Body of pancreas (tissue), 4 donors: ENCODE measurements at places on chromosomes 2 and 18.
A peak's percentile ranks its signal among the peaks of the same experiment; 100 is the strongest.

GRCh38 chr18:49862656-49863385 is 49.5 kb upstream of the ACAA2 start:
- no peak for DNase-seq

DNA sequence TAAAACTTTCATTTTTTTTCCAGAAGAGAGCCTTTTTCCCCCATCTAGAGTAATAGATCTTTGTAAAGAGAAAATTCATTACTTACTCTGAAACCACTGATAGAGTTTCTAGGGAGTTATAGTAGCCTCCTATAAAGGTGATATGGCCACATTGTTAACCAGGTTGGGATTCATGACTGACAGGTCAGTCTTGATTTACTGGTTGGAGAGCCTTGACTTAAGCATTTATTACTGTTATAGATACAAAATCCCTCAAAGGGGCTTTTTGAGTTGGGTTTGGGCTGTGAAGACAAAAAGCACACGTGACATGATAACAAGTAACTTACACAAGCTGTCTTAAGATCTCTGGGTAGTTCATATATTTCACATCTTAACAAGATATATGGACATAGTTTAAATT is 141.0 kb downstream of the GREB1L start:
- DNase-seq: no peak

DNA sequence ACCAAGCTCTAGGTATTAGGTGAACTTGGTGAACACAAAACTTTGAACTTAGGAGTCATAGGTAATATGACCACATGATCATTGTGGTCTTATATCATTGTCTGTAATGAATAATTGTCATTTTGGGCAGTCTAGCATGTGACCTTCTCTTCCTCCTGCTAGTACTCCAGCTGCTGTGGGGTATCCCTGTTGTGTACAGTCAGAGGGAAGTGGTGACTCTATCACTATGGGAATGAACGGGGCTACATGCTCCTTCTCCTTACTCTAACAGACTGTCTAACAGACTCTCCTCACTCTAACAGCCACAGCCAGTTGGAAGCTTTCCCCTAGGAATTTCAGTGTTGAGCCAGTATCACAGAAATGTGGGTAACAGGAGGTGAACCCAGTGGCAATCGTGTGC is 68.2 kb upstream of the NEDD4L start:
- DNase-seq: no peak

GRCh38 chr2:11750422-11750821 is 4.0 kb downstream of the LPIN1 start:
- DNase-seq: no peak

GRCh38 chr2:198307093-198307492 is 502.7 kb downstream of the PLCL1 start:
- DNase-seq: no peak

- DNase-seq: no peak
Observed at GRCh38 chr18:47545613-47546012, 294.2 kb upstream of the SKOR2 start.

DNA sequence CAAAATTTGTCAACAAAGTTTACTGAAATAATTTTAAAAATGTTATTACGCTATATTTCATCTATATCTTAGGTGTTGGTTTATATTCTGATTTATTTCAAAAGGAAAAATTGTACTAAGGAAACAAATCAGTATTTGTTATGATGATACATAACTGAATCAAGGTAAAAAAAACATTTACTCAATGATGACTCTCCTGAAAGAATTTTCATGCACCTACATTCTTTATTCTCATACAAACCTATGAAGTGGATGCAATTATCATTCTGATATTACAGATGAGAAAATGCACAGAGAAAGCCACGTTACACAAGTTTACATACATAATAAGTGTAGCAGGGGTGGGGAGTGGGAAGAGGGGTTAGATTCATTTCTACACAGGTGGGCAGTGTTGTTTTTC is 422.4 kb downstream of the DSEL start:
- DNase-seq: no peak

DNA sequence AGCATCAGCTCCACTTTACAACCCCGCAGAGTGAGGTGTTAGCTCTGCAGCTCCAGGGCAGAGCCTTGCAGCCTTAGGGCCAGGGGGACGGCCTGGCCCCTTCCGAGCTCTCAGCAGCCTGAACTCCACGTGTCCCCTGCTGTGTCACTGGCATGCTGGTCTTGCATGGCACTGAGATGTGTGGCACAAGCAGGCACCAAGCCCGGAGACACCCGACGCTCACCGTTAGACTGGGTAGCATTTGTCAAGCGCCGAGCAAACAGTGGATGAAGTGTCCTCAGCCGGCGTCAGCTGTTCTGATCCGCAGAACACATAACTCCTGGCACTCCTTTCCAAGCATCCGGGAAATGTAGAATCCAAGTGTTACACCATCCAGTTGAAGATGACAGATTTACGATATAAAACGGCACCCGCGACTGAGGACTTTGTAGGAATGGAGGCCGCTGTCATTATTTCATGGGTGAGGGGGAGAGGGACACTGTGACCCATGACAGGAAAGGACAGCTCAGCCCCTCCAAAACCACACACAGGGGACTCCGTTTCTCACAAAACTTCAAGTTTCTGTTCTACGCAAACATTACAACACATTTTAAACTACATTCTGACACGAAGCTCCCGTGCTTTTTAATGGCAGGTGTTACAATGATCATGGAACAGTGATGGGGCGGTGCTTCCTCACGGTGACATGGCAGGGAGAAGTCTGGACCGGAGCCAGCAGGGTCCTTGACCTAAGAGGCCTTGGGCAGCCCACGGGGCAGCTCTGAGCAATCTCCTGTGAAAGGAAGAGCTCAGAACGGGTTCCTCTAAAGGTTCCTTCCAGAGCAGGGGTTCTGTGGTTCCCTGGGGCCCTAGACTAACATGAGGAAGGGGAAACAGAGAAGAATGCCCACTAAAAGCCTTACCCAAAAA is 89.4 kb downstream of the HDAC4 start:
- peak; percentile 64 for DNase-seq

DNA sequence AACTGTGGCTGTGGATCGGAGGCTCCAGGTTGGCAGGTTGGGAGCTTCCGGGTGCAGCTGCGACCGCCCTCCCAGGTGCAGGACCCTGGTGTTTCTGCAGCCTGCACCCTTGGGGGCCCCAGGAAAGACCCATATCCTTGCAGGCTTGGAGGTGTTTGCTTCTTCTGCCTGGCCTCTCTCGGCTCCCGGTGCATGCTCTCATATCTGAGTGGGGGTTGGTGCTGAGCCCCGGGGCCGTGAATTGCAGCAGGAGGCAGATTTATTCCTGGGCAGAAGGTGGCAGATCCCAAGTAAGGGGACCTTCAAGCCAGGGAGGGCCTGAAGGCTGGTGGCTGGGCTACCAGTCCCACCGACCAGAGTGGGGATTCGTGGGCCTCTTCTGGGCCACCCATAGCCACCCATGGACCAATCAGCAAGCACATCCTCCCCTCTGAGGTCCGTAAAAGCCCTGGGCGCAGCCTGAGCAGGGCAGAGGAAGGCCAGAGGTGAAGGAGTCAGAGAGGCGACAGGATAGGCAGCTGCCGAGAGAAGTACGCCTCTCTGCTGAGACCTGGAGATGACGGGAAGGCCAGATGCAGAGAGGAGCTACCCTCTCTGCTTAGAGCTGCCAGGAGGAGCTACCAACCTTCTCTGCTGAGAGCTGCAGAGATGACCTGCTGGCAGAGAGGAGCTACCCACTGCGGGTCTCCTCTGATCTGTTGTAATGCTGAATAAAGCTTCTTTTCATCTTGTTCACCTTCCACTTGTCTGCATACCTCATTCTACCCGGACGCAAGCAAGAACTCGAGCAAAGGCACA is 1279.0 kb upstream of the LRRTM1 start:
- DNase-seq: no peak

- DNase-seq: peak; percentile 60
Observed at GRCh38 chr2:286774-287392, 1.0 kb downstream of the ALKAL2 start.

- DNase-seq: no peak
Observed at GRCh38 chr2:215439404-215439803, 3.5 kb upstream of the FN1 start.

DNA sequence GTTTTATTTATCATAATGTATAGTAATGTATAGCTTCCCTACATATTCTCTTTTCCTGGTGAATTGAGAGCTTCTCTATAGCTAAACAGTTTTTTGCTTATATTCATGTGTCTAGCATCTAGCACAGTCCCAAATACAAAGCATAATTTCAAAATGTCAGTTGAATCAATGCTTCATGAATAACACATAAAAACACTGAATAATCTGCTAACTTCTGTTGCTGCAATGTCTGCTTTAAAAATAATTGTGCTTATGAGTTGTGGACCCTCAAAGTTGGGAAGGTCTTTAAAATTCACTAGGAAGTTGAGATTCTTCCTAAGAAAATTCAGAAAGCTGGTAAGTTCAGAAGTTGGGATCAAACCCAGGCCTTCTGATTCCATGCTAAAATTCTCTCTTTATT is 600.9 kb upstream of the FAM98A start:
- no peak for DNase-seq

DNA sequence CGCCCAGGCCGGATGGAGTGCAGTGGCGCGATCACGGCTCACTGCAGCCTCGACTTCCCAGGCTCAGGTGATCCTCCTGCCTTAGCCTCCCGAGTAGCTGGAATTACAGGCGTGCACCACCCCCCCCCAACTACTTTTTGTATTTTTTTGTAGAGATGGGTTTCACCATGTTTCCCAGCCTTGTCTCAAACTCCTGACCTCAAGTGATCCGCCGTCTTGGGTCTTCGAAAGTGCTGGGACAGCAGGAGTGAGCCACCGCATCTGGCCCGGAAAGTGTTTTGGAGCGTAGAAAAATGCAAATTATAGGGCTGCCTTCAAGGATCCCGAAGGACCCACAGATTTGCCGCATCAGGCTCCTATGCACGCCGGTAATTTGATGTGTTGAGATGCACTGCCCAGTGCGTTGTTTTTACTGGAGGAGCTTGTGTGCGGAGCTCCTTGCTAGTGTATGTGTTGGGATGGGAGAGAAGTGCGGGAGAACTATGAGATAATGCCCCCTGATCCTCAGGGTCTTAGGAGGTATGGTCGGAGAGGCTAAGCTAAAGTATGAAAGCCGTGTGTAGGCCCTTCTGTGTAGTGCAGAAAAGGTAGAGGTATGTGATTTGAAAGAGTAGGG is 1.2 kb upstream of the CLASP1 start:
- DNase-seq: no peak

- no peak for DNase-seq
Observed at GRCh38 chr18:50992351-50992762, 24.5 kb downstream of the ELAC1 start.

DNA sequence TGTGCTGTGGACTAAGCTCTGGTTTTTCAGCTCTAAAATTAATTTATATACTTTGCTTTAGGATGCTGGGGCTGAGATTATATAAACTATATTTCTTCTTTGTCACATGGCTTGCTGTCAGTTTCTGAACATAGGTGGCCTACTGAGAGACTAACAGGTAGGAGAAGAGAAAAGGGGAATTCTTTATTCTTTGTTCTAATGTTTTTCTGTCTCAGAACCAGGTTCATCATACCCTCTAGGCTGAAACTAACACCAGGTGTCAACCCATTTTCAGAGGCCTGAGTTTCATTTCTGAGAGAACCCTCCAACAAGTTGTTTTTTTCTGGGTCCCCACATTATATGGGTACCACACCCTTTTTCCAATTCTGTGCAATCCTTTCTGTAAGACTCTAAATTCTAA is 843.6 kb downstream of the TRIB2 start:
- no peak for DNase-seq

GRCh38 chr18:34117319-34117718 is 107.4 kb downstream of the NOL4 start:
- no peak for DNase-seq

GRCh38 chr2:60957643-60958042 is 59.9 kb upstream of the PEX13 start:
- peak; percentile 58 for DNase-seq

- no peak for DNase-seq
Observed at GRCh38 chr2:202102425-202103000, 29.5 kb downstream of the KIAA2012 start.

DNA sequence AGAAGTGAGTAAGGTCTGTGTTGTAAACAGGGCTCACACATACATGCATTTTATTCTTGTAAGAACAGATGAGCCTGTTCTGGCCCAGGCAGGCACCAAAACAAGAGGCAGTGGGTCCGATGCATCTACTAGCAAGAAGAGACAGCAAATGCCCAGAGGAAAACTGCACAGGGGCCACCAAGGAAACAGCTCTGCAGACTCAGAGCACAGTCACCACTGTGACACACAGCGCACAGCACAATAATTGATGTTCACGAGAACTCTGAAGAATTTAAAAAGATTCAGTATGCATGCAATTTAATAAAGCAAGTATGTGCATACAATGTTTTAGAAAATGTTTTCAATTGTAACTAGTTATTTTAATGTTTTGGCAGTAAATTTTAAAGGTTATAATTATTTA is 24.8 kb downstream of the LONRF2 start:
- DNase-seq: no peak

DNA sequence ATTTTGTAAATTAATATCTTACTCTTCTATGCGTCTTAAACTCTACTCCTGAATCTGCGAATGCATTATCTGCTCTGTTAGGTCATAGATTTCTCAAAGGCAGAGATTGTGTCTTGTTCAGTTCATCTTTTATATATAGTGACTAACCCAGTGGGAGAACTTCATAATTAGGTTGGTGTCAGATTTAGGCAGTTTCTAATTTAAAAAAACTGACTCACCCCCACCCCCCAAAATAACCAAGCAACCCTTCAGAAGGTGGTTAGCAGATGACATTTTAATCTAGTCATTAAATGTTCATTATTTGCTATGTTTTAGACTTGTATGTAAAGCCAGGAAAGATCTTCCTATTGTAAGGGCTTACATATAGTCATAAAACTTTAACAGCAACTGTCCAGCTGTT is 10.4 kb downstream of the SERPINB12 start:
- DNase-seq: no peak

DNA sequence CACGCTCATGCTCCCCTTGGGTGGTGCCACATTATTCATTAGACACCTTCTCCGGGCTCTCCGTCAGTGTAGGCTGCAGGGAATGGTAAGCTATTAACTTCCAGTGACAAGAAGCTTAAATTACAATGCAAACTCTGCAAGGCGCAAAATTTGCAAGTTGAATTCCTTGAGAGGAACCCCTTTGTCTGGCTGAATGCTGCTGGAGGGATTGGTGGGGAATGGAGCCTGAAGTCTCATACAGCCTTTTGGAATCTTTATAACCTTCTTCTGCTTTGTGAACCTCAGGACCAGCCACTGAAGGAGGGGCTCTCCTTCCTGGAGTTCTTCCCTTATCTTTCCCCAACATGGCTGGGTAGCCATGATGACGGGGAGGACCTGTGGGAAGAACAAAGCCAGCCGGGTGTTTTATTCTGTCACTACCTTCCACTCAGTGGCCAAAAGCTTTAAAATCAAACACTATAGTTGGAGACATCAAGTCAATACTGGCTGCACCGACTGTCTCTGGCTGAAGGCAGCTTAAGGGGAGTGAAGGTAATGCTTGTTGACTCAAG is 220.9 kb upstream of the EPHA4 start:
- DNase-seq: peak; percentile 21

DNA sequence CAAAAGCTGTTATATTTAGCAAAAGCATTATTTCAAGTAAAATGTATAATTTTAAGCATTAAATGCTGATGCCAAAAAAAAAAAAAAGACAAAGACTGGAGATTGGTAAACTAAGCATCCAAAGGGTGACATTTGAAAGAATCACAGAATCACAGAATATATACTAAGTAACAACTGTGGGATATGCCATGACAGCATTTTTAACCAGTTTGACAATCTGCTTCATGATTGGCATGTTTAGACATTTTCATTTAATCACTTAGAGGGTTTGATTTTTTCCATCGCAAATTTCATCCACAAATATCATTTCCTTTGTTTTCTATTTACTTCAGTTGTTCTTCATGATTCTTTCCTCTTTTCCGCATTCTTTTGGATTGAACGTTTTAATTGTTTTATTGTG is 66.9 kb upstream of the TMEM18 start:
- DNase-seq: no peak

- peak; percentile 11 for DNase-seq
Observed at GRCh38 chr2:240917684-240918257, 11.6 kb downstream of the CROCC2 start.
